ENCODE measurements at places on chromosomes 11 and 22. TPM values are rescaled to one million over a fixed set of nuclear protein-coding genes. Genes with fewer than 3 reads are reported as not detected.

- DNase-seq, result no peak
Measured at GRCh38 chr11:70429724-70430521, 31.6 kb downstream of the CTTN start.

DNA sequence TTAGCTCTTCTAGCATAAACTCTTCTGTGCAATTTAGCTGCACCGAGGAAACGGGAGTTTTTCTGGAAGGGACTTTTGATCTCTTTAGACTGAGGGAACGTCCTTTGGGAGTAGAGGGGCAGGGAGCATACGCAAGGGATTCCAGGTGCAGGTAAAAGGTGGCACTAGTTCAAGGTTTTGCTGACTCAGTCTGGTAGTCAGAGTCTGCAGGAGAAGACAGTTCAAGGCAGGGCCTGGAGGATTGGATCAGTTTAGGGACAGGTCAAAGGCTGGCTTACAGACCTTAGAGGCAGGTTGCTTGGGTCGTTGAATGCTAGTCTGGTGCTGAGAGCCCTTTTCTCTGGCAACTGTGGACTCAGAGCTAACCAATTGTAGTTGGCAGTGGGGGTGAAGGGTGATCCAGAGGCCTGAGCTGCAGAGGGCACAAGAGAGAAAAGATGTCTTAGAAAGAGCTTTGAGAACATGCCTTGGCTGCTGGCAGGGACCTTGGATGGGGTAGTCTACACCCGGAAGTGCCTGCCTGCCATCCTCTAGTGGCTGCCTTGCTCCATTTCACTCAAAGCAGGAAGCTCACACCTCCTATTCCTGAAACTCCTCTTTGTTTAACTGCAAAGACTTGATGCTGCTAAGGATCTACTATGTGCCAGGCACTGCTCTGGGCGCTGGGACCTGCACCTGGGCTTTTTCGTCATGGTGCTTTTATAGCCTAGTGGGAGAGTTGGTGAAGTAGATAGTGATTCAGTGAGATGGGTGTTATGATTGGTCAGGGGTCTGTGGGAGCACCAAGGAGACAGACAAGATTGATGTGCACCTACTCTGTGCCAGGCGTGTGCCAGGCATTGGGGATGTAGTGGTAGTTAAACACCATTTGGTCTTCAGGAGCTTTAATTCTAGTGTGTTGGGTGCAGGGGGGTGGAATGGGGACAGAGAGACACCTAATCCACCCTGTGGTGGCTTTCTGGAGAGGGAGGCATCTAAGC lies 17.1 kb downstream of the MIAT start:
- DNase-seq, result no peak

Gene OR8A1
- not detected for total RNA-seq

- no peak for DNase-seq
Measured at GRCh38 chr22:38944653-38945052, 12.8 kb upstream of the APOBEC3A start.

Gene GGT5
- not detected for total RNA-seq

Gene PRR5
- total RNA-seq, result 29.0 TPM

GRCh38 chr11:114075891-114076441 lies 16.5 kb downstream of the ZBTB16 start:
- no peak for DNase-seq

Data from CD4-positive, alpha-beta T cell (primary cell).